ENCODE measurements at places on chromosomes 3 and 15.

GRCh38 chr15:100714749-100715342, 112.5 kb downstream of the ASB7 start:
- no peak for DNase-seq

DNA sequence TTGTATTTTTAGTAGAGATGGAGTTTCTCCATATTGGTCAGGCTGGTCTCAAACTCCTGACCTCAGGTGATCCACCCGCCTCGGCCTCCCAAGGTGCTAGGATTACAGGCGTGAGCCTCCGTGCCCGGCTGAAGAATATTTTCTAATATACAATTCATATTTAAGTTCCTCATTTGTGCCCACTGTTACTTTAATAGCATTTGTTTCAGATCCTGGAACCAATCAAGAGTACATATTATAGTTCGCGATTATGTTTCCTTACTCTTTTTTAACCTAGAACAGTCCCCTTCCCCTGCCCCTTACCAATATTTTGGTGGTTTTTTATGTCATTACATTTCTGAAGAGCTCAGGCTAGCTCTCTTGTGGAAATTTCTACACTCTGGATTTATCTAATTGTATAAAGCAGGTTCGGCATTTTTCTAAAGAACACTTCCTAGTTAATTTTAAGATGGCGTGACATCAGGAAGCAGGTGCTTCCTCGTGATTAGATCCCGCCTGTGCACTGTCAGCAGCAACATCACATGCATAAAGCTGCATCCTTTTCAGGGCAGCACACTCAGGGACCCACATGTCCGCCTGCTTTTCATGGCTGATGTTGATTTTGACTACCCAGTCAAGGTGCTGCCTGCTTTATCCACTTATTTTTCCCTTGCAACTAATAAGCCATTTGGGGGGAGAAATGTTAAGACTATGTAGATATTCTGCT, 88.7 kb upstream of the EPHB3 start:
- DNase-seq, result no peak

DNA sequence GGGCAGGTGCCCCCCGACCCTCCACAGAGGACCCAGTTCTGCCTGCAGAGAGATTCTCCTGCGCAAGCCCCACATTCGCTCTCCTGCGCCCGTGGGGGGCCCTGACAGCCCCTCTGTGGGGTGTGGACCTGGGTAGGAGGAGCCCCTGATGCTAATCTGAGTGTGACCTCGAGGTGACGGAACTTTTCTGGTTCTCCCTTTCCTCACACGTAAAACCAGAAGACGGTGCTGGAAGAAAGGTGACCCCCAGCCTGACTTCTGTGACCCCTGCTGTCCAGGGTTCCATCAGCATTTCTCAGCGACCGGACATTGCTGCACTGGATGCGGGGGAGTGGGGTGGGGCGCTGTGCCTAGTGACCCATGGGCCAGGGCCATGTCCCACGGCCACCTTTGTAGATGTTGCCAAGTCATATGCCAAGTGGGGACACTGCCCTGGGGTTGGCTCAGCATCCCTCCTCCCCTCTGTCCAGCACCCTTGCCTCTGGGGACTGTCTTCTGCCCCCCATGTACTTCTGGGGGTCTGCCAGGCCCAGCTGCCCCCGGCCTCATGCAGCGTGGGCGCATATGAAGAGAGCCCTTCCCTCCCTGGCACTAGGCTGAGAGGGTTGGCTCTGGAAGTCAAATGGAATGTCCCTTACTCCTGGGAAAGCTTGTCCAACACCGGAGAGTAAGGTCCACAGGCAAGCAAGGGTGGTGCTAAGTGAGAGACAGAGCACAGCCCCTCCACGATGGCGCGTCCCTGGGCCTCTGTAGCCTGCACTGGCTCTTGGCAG, 129.1 kb upstream of the MEF2A start:
- DNase-seq, result no peak

DNA sequence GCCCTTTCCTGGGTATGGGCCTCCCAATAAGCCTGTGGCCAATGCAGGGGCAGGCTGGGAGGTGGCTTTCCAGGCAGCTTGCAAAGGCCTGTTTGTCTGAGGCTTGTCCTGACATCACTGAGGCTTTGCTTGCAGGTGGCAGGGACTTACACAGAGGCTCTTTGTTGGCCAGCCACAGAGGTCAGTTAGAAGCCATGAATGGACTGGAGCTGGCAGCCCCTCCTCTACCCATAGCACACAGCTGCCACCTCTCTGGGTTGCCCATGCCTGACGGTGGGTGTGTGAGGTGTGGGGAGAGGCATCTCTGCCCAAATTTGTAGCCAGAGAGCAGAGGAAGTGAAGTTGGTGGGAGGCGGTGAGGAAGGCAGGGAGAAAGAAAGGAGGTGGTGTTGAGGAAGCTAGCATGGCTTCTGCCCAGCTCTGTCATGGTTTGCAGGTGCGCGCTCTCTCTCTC, 17.1 kb downstream of the LIMD1 start:
- DNase-seq, result no peak

- no peak for DNase-seq
Observed at GRCh38 chr15:62452667-62453066, 287.6 kb upstream of the C2CD4B start.

DNA sequence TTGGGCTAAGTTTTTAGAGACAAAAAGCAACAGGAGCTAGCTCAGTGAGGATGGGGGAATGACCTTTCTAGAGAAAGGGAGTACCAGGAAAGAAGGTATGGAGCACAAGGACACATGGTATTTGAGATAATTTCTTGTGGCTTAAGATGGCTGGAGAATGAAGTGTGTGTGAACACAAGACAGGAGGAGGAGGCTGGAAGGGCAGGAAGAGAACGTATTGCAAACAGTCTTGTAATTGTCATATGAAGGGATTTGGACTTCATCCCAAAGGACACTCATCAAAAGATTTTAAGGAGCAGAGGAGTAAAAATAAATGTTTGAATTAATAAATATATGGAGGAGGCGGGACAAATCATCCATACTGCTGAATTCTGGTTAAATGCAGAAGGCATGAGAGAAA, 268.6 kb upstream of the NR2E3 start:
- DNase-seq, result no peak

DNA sequence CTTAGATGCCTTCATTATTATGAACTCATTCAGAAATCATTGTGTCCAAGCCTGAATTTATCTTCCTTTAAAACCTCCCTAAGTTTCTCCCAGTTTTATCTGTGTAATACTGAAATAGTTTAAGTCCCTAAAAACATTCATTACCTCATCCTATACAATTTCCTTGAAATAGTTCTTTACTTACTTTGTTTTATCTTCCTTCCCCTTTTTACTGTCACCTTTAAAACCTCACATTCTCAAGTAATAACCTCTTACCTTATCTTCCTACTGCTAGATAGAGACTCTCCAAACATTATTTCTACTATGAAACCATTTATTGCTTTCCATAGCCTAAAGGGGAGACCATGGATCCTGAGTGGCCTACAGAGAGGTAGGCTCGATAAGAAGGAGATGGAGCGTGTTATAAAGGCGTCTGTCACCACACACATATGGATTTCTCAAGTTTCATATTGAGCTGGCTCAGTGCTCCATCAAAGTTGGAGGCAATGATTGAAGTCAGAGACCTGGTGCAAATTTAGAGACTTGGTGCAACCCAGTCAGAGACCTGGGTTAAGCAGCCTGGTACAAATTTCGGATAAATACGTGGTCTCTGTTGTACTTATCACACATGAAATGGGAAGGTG, 140.4 kb downstream of the NFKBIZ start:
- DNase-seq, result no peak

GRCh38 chr15:63605036-63605435, 7.8 kb downstream of the FBXL22 start:
- no peak for DNase-seq

DNA sequence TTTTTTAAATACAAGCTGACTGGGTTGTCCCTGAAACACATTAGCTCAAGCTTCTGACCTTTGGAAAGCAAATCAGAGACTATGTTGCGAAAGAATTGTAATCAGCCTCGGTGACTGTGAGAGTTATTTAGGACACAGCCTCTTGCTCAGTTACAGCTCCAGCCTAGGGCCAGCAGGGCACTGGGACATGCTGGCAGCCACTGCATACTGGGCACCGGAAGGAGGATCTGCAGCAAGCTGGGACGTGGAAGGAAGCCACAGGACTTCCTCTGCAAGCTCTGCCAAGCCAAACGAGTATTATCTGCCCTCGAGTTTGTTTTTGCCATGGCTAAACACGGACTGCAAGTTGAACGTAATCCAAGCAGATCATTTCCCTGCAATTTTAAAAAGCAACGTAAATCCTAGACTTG, 24.4 kb upstream of the COPG1 start:
- DNase-seq, result peak; percentile 87

- no peak for DNase-seq
Observed at GRCh38 chr3:66302288-66302687, 81.5 kb downstream of the SLC25A26 start.

- peak; percentile 56 for DNase-seq
Observed at GRCh38 chr3:192833177-192833890, 84.3 kb downstream of the MB21D2 start.

DNA sequence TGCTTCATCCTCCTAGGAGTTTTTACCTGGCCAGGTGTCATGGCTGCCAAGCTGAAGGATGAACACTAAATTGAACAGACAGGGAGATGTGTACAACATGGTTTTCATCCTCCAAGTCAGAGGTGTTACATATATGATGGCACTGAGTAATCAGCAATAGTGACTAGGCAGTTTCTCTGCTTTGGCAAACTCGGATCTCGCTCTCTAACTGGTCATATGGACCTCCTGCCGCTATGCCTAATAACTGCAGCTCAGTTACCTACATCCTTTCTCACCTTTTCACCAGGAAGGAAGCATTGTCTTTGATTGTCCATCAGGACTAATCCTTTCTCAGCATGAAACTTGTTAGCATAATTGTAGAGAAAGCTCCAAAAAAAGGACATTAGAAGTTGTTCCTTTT, 175.9 kb upstream of the PLSCR5 start:
- no peak for DNase-seq

DNA sequence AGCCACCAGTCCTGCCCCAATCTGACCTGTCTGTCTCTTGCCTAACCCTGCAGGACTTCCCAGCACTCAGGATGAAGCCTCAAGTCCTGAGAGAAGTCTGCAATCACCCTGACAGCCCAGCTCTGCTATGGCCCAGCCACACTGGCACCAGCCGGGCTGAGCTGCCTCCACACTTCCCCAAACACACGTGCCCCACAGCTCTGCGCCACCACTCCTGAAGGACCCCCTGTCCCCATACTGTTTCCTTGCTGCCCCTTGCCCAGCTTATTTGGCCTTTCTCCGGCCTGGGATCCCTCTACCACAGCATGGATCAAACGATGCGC, 76.6 kb downstream of the TBC1D2B start:
- DNase-seq, result no peak

- peak; percentile 28 for DNase-seq
Observed at GRCh38 chr15:75731248-75732151, 18.9 kb upstream of the CSPG4 start.

DNA sequence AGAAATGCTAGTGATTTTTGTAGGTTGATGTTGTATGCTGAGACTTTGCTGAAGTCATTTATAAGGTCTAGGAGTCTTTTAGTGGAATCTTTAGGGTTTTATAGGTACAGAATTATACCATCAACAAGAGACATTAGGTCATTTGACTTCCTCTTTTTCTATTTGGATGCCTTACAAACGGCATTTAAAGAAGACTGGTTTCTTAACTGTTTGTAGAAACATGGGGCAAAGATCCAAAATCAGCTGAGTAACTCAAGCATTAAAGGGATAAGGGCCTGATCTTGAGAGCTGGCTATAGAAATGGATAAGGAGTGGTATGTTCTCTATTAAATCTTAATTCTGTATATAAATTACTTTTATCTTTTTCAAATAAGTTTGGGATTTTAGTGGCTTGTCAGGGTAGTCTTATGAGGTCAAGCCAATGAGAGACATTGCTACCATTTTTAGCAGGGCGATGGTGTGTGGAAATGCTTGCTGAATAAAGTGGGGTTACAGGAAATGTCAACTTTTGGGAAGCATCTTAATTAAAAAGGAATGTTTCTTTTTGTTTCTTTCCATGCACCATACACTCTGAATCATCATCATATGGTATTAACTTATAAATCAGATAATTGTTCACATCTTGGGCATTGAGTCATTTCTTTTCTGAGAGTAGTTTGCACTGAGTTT, 197.7 kb upstream of the GBE1 start:
- no peak for DNase-seq

GRCh38 chr15:22780267-22780666, 6.2 kb upstream of the NIPA1 start:
- DNase-seq, result no peak

GRCh38 chr15:63953524-63953923, 92.8 kb downstream of the DAPK2 start:
- no peak for DNase-seq

GRCh38 chr3:181700168-181701087, 11.3 kb upstream of the SOX2 start:
- peak; percentile 65 for DNase-seq

DNA sequence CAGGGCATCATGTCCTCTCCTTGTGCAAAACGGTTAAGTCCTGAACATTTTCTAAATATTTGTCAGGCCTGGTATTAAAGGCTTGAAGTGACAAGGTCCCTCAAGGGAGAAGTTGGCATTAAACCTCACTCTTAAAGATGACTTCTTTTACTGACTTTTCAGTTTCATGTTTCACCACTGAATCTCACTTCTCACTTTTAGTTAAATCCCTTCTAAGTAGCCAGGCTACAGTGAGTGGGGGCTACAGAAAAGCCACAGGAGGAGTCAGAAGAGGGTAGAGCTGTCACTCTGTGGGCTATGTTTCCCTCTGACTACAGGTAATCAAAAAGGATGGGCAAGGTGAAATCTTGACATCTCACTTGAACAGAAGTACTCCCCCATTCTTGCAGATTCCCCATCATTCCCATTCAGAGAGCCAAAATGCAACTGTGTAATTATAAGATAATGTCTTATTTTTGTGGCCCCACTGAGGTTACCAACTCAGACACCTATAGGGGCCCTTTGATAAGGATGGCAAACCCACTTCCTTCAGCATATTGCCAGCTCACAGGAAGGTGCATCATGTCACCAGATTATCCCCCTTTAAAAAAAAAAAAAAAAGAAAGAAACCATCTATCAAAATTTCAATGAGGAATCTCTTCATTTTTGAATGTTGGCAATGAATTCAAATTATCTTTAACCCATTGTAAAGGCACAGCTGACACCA, 790.1 kb upstream of the CFAP20DC start:
- DNase-seq, result no peak

DNA sequence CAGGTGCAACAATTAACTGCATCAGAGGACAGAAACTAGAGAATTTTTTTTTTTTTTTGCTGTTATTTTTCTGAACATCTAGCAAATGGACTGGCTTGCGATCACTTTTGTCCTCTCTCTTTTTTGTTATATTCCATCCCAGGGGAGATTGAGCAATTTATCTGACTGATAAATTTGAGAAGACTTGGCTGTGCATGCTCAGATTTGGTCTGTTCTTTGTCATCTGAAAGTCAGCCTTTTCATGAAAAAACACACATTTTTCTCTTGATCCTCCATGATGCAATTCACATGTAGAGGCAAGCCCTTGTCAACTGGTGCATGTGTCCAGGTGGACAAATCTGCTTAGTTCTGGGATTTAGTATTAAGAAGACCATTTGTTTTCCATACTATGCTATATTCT, 309.3 kb downstream of the LRRC3B start:
- DNase-seq, result no peak

DNA sequence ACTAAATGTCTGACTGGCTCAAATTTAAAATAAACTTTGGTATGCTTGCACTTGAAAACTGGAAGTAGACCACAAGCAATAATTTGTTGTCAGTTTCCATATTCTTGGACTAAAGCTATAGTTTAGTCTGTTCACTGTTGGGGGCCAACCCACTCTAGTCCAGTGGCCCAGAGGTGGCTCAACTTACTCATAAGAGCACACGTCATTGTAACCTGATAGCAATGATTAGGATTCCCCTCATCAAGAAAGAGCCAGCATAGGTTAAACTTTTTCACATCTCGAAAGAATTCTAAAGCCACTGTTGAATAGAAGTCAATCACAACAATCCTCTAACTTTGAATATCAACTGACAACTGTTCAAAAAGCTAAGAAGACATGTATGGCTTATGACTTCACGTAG, 147.0 kb downstream of the MEIS2 start:
- DNase-seq, result no peak

Measured in renal cortical epithelial cell (primary cell).